ENCODE measurements at places on chromosomes 16 and 17.
A peak's percentile ranks its signal among the peaks of the same experiment; 100 is the strongest.

GRCh38 chr16:55482056-55482455 is 3.1 kb downstream of the MMP2 start:
- DNase-seq: no peak

DNA sequence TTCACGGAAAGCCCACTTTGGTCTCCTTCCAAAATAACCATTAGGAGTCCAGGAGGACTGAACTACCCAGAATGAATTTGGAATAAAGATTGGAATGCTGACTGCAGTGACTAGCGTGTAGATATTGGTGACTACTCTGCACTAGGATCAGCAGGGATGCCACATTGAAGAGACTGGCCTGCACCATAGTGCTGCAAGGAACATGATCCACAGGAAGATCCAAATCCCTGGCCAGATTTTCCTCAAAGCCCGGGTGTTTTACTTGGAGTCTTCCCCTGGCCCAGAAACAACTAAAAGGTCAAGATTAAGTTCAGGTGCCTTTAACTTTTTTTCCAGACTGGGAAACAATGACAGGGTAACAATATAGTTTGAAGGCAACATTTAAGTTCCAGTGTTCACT is 870.4 kb downstream of the CDH8 start:
- no peak for DNase-seq

DNA sequence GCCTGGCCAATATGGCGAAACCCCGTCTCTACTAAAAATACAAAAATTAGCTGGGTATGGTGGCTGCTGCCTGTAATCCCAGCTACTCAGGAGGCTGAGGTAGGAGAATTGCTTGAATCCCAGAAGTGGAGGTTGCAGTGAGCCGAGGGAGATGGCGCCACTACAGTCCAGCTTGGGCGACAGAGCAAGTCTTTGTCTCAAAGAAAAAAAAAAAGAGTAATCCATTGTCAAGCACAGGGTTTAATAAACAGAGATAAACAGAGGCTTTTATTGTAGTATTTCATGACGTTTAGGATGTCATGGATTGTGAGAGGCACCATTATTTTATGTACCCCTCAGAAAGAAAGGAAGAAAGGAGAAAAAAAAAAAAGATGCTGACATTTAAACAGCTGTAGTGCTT is 75.2 kb upstream of the RNU2-1 start:
- no peak for DNase-seq

DNA sequence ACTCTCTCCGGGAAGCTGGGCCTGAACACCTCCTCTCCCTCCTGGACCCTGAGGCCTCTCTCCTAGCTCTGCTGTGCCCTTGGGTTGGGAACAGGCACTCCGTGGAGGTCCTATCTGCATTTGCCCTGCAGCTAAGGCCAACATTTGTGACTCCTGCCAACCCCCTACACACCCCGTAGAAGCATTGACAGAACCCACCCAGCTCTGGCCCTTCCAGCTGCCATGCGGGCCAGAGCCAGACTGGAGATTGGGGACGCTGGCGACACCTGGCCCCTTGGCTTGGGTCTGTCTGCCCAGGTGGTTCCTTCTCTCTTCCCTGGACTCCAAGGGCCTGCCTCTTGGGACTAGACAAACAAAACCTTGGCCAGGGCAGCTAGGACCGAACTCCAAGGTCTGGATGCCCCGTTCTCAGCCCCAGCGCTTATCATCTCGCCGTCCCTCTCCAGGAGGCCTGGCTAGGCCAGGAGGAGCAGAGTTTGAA is 644 bp upstream of the RHBDF2 start:
- DNase-seq: no peak

DNA sequence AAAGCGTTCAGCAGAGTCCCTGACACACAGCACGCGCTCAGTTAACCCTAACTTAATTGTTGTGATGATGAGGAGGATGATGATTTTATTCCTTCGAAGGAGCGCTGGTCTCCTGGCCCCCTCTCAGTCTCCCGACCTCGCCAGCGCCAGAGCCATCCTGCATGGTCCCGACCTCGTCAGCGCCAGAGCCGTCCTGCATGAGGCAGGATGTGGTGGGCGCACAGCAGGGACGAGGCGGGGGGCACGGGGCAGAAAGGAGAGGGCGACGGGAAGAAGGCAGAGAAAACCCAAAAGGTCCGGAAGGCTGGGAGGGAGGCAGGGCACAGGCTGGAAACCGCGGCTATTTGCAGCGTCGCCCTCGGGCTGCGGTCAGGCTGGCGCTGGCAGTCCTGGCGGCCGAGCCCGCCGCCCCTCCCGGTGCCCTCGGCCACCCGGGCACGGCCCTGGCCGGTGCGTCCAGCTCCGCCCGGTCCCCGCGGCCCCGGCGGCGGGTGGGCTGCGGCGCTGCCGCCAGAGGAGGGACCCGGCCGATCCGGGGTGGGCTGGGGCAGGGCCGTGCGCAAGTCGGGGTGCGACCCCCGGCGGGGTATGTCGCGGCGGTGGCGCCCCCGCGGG is 3.0 kb upstream of the TAC4 start:
- DNase-seq: peak; percentile 33

- DNase-seq: no peak
Observed at GRCh38 chr17:17372856-17373520, 69.8 kb downstream of the NT5M start.

All from nephron progenitor cell (in vitro differentiated cells).